ENCODE measurements at places on chromosomes 4 and X. TPM values are rescaled to one million over a fixed set of nuclear protein-coding genes. Genes with fewer than 3 reads are reported as not detected.

The MAGEB17 gene
- 0.13 TPM for polyA plus RNA-seq

The MECP2 gene
- polyA plus RNA-seq: 7.0 TPM

The UGT2A3 gene
- polyA plus RNA-seq: not detected

The TMEM144 gene
- polyA plus RNA-seq: not detected

DNA sequence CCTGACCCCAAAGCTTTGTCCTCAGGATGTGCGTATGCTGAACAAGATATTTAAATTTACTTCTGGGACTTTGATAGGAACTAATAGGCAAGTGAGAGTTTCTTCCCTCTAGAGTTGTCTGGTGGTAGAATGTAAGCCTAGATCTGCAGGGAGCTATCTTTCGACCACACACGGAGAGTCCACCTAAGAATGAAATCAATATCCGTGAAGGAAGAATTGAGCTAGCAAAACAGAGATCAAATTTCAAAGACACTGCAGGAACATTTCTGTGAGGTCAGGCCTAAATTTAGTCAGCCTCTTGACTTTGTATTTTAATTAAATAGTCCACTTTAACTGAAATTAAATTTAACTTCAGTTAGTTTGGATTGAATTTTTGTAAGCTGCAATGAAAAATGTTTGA is 871.3 kb downstream of the RAB28 start:
- DNase-seq: no peak

DNA sequence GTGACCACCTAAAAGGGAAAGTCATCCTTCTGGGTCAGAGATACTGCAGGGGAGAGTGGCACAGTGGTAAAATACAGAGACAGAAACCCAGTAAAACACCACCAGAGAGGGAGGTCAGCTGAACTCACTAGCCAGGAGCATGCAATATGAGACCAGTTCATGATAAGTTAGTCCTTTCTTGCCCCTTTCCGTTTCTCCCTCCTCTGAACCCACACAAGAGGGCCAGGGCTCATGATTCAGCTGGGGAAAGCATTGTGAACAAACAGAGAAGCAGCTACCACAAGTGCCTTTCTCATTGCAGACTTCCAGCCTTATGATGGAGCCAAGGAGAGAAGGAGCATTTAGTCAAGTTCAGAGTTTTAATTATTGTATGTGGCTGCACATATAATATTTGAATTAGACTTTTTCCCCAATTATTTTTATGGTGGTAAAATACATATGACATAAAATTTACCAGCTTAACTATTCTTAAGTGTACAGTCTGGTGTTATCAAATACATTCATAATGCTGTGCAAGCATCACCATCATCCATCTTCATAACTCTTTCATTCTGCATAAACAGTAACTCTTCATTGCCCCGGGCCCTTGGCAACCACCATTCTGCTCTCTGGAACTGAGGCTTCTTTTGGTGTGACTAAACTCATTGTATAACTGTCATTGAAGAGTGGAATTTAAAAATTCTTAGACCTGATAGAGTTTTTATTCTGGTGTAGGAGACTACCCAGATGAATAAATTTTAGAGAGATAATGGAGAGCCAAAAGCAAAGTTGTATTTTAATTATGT is 114.6 kb downstream of the DDIT4L start:
- DNase-seq: no peak

DNA sequence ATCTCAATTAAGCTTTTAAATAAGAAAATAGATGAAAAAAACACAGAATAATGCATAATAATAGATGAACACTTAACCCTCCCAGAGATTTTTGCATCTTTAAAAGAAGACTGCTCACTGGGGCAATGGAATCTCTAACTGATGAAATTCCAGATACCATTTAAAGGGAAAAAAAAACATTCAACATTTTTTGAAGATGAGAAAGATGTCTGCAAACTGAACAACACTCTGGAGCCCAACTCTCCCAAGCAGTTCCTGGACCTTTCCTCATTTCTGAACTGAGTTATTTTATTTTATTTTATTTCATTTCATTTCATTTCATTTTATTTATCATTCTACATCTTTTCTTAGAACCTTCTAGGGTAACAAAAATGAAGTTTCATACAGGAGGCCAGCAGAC is 90.7 kb downstream of the CORIN start:
- no peak for DNase-seq

GRCh38 chr4:107366900-107367299 is 330.8 kb upstream of the DKK2 start:
- DNase-seq: no peak

GRCh38 chrX:136767104-136767941 is 13.4 kb downstream of the ARHGEF6 start:
- peak; percentile 84 for DNase-seq

DNA sequence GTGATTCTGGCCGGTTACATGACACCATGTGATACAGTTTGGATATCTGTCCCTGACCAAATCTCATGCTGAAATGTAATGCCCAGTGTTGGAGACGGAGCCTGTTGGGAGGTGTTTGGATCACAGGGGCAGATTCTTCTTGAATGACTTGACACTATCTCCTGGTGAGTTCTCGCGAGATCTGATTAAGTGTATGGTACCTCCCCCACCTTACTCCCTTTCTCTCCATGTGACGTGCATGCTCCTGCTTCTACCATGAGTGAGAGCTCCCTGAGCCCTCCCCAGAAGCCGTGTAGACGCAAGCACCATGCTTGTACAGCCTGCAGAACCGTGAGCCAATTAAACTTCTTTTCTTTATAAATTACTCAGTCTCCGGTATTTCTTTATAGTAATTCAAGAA is 23.6 kb downstream of the CPE start:
- DNase-seq: no peak

DNA sequence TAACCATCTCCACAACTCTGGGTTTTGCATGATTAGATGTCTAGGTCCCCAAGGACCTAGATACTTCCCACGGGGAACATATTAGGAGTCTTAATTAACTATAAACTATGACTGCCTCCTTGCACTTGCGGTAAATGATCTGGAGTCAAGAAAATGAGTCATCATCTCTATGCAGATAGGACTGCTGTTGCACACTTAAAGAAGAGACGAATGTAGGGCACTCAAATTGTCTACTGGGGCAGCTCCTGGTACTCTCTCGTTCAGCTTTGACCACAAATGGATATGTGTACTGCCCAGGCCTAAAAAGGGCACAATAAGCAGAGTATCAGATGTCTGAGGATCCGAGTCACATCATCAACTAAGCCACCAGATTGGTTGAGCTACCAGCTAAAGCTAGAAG is 1783.4 kb upstream of the AGA start:
- no peak for DNase-seq
